ENCODE measurements at places on chromosomes 1 and 21.

GRCh38 chr1:26126321-26127084 lies 14.9 kb downstream of the PDIK1L start:
- peak overlapping the region; percentile 34 for H3K4me3 ChIP-seq
- peaks cover 22% of the 10 kb centered on the region for H3K36me3 ChIP-seq
- H3K27ac ChIP-seq = peak overlapping the region; percentile 95
- H3K4me1 ChIP-seq = peaks cover 50% of the 10 kb centered on the region

- peaks cover 24% of the 10 kb centered on the region for H3K4me1 ChIP-seq
- peaks cover 20% of the 10 kb centered on the region for H3K27me3 ChIP-seq
- peak; percentile 72 for DNase-seq
- H3K36me3 ChIP-seq = no peaks in the 10 kb centered on the region
- H3K4me3 ChIP-seq = peak overlapping the region; percentile 60
These were observed 704 bp upstream of the CRABP2 start for GRCh38 chr1:156705918-156706656.

DNA sequence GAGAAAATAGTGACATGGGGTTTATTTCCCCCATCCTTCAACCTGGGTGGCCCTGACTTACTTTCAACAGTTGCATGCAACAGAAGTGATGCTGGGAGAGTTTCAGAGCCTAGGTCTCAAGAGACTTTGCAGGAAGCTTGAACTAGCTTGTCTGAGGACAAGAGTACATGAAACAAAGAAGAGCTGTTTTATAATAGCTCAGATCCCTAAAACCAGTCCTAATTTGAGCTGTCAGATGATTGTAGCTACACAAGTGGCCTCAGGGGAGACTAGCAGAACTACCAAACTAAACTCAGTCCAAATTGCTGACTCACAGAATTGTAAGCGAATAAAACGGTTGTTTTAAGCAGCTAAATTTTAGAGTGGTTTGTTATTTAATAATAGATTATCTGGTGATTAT lies 17.1 kb downstream of the RC3H1 start:
- DNase-seq = no peak
- no peak overlapping the region for H3K4me3 ChIP-seq
- H3K36me3 ChIP-seq = peaks cover 7% of the 10 kb centered on the region
- no peaks in the 10 kb centered on the region for H3K27me3 ChIP-seq
- no peaks in the 10 kb centered on the region for H3K4me1 ChIP-seq
- H3K27ac ChIP-seq = no peak overlapping the region

DNA sequence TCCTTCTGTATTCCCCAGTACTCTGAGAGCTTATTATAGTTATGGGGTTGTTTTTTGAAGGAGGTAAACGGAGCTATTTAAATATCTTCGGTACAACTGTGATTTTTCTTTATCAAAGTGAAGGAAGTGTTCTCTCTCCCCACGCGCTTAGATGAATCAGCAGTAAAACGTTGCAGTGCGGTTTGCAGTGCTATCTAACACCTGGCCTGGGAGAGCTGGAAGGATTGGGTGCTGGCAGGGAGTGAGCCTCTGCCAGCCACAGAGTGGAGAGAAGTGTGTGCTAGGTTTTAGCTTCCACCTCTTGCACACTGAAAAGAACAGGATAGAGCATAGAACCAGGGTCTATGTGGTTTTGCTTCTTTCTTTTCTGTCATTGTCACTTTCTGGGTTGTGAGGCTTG lies 165.9 kb downstream of the SDCCAG8 start:
- H3K36me3 ChIP-seq = peaks cover 7% of the 10 kb centered on the region
- peak overlapping the region; percentile 81 for H3K27ac ChIP-seq
- H3K27me3 ChIP-seq = no peaks in the 10 kb centered on the region
- peaks cover 43% of the 10 kb centered on the region for H3K4me1 ChIP-seq
- DNase-seq = peak; percentile 93

- no peaks in the 10 kb centered on the region for H3K4me1 ChIP-seq
- DNase-seq = no peak
- no peaks in the 10 kb centered on the region for H3K36me3 ChIP-seq
These were observed 83.0 kb downstream of the RRAGC start for GRCh38 chr1:38776466-38777065.

DNA sequence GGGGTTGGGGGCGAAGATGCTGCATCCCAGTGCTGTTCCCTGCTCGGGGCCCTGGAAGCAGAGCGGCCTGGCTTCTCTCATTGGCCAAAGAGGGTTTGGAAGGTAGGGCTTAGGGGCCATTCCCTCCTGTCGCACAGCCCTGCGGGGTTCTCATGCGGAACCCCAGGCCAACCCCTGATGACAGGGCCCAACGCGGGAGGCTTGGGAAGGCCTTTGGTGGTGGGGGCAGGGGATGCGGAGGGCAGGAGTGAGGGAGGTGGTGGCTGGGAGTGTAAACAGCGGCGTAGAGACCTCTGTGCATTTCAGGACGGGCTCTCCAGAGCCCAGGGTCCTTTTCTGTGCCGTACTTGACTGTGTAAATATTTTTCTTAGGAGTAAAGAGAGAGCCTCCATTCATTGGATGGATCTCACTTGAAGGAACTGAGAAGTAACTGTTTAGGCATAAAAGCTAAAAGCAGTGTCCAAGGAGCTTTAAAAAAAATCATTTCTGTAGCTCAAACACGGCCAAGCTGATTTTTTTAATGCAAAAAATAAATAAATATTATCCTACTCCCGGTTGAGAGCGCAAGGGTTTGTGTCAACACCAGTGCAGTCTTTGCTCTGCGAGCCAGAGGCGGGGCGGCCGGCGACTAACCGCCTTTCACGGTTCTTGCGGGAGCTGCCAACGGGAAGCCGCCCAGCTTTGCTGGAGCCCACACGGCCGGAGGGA lies 169.1 kb downstream of the PRDM16 start:
- no peak overlapping the region for H3K4me3 ChIP-seq
- no peak for DNase-seq
- H3K36me3 ChIP-seq = no peaks in the 10 kb centered on the region

- H3K27ac ChIP-seq = no peak overlapping the region
- peaks cover 16% of the 10 kb centered on the region for H3K36me3 ChIP-seq
- DNase-seq = no peak
- no peaks in the 10 kb centered on the region for H3K4me1 ChIP-seq
- no peaks in the 10 kb centered on the region for H3K27me3 ChIP-seq
- H3K4me3 ChIP-seq = no peak overlapping the region
These were observed 36.1 kb downstream of the LRRC40 start for GRCh38 chr1:70169018-70169839.

DNA sequence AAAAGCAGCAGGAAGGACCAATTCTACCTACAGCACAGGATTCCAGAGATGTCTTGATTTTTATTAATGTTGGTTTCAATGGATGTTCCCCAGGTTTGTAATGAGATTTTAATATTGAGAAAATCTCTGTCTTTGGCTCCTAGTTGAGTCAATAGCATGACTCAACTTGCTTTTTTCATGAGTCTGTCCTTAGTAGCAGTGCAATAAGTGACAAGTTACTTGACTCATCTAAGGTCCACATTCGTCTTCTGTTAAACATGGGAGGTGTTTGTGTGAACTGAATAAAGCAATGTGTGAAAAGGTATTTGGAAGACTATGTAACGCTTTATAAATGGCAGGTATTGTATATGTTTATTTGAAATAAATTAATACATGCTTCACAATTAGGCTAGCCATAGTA lies 645.0 kb upstream of the PTBP2 start:
- no peaks in the 10 kb centered on the region for H3K36me3 ChIP-seq
- DNase-seq = no peak
- no peaks in the 10 kb centered on the region for H3K27me3 ChIP-seq
- no peaks in the 10 kb centered on the region for H3K4me1 ChIP-seq
- no peak overlapping the region for H3K27ac ChIP-seq

DNA sequence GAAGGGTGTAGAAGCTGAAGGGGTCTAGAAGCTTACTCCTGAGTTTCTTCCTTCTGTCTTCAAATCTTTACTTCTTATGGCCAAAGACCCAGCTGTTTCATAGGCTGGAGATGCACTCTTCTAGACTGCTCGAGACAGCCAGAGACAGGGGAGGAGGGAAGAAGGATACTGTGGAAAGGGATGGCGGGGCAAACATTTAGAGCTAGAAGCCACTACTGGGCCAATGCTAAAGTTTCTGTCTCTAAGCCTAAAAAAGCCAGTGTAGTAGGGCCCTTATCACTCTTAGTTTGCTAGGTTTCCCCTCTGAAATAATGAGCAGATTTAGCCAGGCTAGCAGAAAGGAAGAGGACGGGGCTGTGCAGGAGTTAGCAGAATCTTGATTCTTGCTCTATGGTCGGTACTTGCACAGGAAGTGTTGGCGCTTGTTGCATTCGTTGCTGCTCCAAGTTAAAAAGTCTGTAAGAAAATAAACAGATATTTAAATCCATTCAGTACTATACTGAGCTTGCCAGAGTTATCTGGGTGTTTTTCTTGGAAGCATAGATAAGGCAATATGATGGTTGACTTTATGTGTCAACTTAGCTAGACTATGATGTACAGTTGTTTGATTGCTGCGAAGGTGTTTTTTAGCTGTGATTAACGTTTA lies 16.9 kb downstream of the REG4 start:
- H3K27me3 ChIP-seq = no peaks in the 10 kb centered on the region
- H3K36me3 ChIP-seq = no peaks in the 10 kb centered on the region
- H3K4me1 ChIP-seq = no peaks in the 10 kb centered on the region
- H3K27ac ChIP-seq = no peak overlapping the region

GRCh38 chr1:8816264-8816663 lies 1.2 kb downstream of the RERE start:
- no peaks in the 10 kb centered on the region for H3K36me3 ChIP-seq
- H3K27me3 ChIP-seq = no peaks in the 10 kb centered on the region
- peaks cover 37% of the 10 kb centered on the region for H3K4me1 ChIP-seq

- DNase-seq = no peak
- H3K4me3 ChIP-seq = no peak overlapping the region
- H3K4me1 ChIP-seq = no peaks in the 10 kb centered on the region
- H3K36me3 ChIP-seq = no peaks in the 10 kb centered on the region
- H3K27ac ChIP-seq = no peak overlapping the region
These were observed 299.6 kb downstream of the LMX1A start for GRCh38 chr1:165056914-165057313.

- H3K27me3 ChIP-seq = peaks cover 8% of the 10 kb centered on the region
- DNase-seq = no peak
- H3K27ac ChIP-seq = no peak overlapping the region
- no peaks in the 10 kb centered on the region for H3K4me1 ChIP-seq
- H3K36me3 ChIP-seq = no peaks in the 10 kb centered on the region
These were observed 9.6 kb downstream of the CAMK2N1 start for GRCh38 chr1:20476265-20477038.

GRCh38 chr1:96482616-96483015 lies 239.0 kb upstream of the PTBP2 start:
- DNase-seq = no peak
- no peaks in the 10 kb centered on the region for H3K4me1 ChIP-seq
- H3K27me3 ChIP-seq = no peaks in the 10 kb centered on the region
- no peak overlapping the region for H3K4me3 ChIP-seq

GRCh38 chr1:194931166-194931565 lies 1677.1 kb downstream of the KCNT2 start:
- H3K4me1 ChIP-seq = no peaks in the 10 kb centered on the region
- no peaks in the 10 kb centered on the region for H3K36me3 ChIP-seq
- no peak overlapping the region for H3K27ac ChIP-seq
- DNase-seq = no peak

GRCh38 chr1:221045842-221046831 lies 166.9 kb downstream of the HLX start:
- H3K4me3 ChIP-seq = no peak overlapping the region
- H3K4me1 ChIP-seq = no peaks in the 10 kb centered on the region
- no peaks in the 10 kb centered on the region for H3K27me3 ChIP-seq
- H3K36me3 ChIP-seq = no peaks in the 10 kb centered on the region

- H3K27ac ChIP-seq = no peak overlapping the region
- H3K4me1 ChIP-seq = peaks cover 27% of the 10 kb centered on the region
- no peak for DNase-seq
- no peak overlapping the region for H3K4me3 ChIP-seq
These were observed 82.8 kb upstream of the SLC44A3 start for GRCh38 chr1:94737124-94737998.

GRCh38 chr1:84869720-84870119 lies 23.3 kb downstream of the LPAR3 start:
- no peaks in the 10 kb centered on the region for H3K36me3 ChIP-seq
- H3K27me3 ChIP-seq = peaks cover 7% of the 10 kb centered on the region
- DNase-seq = no peak
- H3K27ac ChIP-seq = no peak overlapping the region
- no peaks in the 10 kb centered on the region for H3K4me1 ChIP-seq
- no peak overlapping the region for H3K4me3 ChIP-seq

DNA sequence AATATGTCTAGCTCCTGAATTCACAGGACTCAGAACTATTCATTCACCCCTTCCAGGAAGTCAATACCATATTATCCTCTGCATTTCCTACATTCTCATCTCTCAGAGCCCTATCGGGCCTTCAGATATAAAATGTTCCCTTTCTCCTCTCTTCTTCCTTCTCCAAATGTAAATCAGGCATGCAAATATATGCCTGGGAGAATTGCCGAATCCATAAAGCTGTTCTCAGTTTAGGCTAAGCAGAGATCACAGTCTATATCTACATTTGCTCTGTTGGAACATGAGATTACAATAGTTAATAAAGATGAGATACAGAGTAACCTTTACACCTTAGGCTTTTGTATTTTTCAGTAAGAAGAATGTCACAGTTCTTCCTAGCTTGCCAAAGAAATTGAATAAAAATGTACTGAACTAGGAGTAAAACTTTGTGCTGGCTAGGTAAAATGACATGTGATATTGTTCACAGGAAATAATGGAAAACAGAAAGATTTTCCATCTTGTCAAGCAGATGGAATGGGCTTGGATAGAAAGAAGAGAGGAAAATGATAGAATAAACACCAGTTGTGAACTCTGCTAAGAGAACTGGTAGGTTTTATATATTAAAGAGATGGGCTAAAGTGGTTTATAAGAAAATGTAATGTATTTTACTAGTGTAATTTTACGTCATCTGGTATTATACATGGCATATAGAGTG lies 161.5 kb downstream of the NRIP1 start:
- no peak for DNase-seq
- no peaks in the 10 kb centered on the region for H3K4me1 ChIP-seq
- no peak overlapping the region for H3K27ac ChIP-seq

GRCh38 chr21:38806153-38806941 lies 618 bp downstream of the ETS2 start:
- H3K27me3 ChIP-seq = no peaks in the 10 kb centered on the region
- H3K4me1 ChIP-seq = peaks cover 55% of the 10 kb centered on the region
- H3K4me3 ChIP-seq = peak overlapping the region; percentile 52

GRCh38 chr1:19460535-19461219 lies 24.7 kb downstream of the CAPZB start:
- H3K36me3 ChIP-seq = peaks cover 3% of the 10 kb centered on the region
- no peaks in the 10 kb centered on the region for H3K27me3 ChIP-seq
- no peak for DNase-seq
- peaks cover 37% of the 10 kb centered on the region for H3K4me1 ChIP-seq
- no peak overlapping the region for H3K27ac ChIP-seq
- no peak overlapping the region for H3K4me3 ChIP-seq

GRCh38 chr1:47444562-47445465 lies 7.0 kb downstream of the FOXD2 start:
- H3K27ac ChIP-seq = no peak overlapping the region
- no peak for DNase-seq
- no peaks in the 10 kb centered on the region for H3K4me1 ChIP-seq
- no peak overlapping the region for H3K4me3 ChIP-seq

DNA sequence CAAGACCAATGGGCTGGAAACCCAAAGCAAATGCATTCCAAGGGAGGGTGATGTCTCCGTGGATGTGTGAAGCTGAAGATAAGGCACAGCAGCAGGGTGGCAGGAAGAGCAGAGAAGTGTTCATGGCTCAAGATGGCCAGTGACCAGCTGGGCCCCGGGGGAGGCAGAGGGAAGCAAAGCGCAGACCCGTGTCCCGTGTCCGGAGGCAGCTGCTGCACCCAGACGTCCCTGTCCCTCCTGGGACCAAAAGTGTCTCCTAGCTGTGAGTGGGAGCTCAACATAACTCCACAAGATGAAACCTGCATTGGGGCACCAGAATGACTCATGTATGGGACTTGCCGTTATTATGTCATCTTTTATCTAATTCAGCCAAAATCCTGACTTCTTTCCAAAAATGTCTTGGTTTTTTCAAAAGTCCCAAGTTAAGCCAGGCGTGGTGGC lies 118.2 kb downstream of the RIPK4 start:
- H3K27me3 ChIP-seq = no peaks in the 10 kb centered on the region
- no peak overlapping the region for H3K4me3 ChIP-seq
- no peak for DNase-seq
- H3K27ac ChIP-seq = no peak overlapping the region
- no peaks in the 10 kb centered on the region for H3K36me3 ChIP-seq
- no peaks in the 10 kb centered on the region for H3K4me1 ChIP-seq

Data from DND-41 (cell line).